ENCODE measurements at places on chromosomes 12 and 14.

DNA sequence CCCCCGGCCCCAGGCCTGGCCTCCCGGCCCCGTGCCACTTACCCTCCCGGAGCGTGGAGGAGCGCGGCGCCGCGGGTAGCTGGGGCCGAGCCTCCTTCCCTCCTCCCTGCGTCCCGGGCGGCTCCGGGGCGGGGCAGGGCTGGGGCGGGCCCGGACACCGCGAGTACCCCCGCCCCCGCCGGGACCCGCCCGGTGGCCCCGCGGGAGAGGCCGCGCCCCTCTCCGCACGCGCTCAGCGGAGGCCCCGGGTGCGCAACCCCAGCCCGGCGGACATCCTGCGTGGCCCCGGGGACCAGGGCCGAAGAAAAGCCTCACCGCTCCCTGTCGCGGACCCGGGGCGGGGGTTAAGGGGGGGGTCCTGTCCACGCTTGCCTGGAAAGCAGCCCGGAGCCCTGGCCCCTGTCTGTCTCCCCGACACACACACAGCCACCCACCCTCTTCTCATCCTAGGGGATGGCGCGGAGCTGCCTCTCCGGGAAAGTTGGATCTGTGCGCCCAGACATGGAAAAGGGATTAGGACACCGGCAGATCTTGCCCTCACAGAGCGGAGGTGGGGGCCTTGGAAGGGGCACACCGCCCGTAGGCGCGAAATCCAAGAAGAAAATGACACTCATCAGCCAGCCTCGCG is at the start of gene SYNE3:
Gene SYNE3 (minus strand): TSS at position 97 of the 628 bp plus-strand sequence. CDS start 40,829 bp downstream, outside the sequence.
- DNase-seq = no peak

DNA sequence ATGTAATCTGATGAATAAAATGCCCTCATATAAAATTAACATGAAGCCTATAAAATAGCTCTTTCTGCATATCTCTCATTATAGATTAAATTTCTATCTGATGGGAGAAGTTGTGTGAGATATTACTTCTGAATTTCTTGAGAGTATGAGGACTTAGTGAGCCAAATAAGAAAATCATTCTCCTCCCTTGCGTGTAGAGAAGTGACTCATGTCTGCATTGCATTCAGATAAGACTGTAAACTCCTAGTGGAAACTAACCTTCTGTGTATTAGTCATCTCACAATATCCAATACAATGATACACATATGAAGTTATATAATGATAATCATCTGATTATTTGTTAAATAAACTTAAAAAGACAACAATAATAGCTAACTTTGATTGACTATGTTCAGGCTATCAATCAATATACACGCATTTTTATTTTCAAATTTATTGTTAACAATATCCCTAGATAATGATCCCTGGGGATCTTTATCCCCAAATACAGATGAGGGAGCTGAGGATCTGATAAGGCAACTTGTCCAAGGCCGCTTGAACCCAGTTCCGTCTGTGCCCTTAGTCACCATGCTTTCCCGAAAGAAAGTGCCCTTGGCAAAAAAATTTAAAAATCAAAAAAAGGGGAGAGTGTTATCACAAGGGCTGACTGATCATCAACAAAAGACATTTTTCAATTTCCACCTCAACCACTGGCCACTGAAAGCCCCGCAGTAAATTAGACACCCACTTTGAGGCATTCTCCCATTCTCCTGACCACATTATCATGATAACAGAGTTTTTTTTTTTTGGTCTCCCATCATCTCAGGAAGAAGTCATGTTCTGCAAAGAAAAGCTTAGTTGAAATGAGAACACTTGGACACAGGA is 189.2 kb upstream of the RASSF8 start:
- no peak for DNase-seq

- no peak for DNase-seq
Measured at GRCh38 chr12:131409211-131409610, 301.7 kb upstream of the SFSWAP start.

GRCh38 chr14:51302295-51303030 is 62.4 kb downstream of the TMX1 start:
- no peak for DNase-seq

GRCh38 chr14:104281768-104282301 is 143.4 kb downstream of the KIF26A start:
- DNase-seq = no peak

DNA sequence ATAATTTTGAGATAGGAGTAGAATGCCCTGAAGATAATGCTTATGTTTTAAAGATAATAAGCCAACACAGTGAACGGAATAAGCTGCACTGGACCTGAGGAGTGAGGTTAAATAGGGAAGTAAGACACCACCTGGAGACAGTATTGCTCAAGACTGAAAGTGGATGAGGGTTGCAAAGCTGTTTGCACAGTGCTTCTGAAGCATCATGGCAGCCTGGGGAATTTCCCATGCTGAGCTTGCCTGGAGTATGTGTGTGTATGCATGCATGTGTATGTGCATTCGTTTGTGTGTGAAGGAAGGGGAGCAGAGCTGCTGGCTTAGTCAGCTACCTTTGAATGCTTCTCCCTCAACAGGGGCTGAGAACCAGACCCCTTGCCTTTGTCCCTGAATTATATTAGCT is 35.8 kb downstream of the BHLHE41 start:
- no peak for DNase-seq

DNA sequence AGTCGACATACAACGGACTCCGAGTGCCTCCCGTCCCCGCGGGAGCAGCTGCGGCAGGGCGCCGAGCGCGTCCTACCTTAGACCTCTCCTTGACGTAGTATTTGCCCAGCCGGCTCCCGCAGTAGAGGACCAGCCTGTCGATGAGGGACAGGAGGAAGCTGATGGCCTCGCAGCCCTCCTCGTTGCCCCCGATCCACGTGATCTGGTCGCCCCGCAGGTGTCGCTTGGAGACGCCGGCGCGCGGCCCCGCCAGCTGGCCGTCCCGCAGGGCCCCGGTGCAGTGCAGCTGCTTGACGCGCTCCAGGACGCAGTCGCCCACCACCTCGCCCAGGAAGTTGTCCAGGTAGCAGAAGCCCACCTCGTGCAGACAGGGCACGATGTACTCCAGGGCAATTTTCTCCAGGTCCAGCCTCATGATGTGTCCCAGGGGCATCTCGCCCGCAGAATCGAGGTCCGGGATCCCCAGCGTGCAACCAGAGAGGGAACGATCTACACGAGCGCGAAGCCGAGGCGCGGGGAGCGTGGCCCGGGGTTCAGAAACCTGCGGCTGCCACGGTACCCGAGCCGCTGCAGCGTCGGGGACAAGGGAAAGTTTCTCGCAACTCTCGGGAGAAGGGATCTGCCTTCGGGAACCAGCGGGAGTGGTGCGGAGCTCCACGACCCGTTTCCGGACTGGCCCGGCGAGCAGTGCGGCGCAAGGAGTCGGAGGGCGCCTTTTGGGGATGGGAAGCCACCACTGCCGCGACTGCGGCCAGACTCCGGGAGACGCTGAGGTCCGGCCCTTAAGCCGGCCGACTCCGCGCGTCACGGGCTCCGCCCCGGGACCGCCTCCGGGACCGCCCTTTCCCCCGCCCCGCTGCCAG is at the start of gene EGLN3:
Gene EGLN3 (minus strand): TSS at position 755 of the 863 bp plus-strand sequence. CDS start 322 bp downstream, at position 433.
- peak; percentile 10 for DNase-seq

GRCh38 chr12:130739571-130739970 is 23.5 kb upstream of the RIMBP2 start:
- no peak for DNase-seq

- no peak for DNase-seq
Measured at GRCh38 chr12:114314974-114315720, 90.8 kb downstream of the TBX5 start.

- no peak for DNase-seq
Measured at GRCh38 chr14:32023540-32023939, 53.6 kb upstream of the ARHGAP5 start.

- no peak for DNase-seq
Measured at GRCh38 chr12:118884226-118884625, 97.1 kb upstream of the SRRM4 start.

DNA sequence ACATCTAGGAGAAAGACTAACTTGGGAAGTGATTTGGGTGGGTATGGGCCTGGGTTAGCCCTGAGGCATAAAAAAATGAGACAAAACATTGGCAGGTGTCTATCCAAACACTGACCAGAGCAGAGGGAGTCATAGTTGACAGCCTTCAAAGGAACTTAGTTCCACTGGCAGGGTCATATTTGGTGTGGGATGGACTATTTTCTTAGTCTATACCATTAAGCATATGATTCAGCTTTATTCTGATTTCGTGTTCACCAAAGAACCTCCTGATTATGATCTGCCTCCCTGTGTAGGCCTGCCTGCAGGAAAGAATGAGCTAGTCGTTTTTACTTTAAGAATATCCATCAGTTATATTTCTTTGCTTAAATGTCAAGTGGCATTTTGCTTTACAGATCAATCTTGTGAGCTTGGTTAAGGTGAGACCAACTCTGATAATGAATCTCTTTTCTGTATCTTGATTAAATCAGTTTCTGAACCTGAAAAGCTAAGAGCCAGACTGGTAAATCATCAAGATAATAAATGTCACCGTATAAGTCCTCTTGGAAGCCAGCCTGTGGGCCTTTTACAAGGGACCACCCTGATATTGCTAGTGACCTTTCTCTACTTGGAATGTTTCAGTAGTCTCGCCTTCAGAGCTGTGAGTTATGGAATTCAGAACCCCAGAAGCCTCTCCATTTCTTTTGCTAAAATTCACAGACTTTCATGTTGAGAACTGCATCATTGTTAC is 182.9 kb downstream of the MON2 start:
- DNase-seq = no peak

DNA sequence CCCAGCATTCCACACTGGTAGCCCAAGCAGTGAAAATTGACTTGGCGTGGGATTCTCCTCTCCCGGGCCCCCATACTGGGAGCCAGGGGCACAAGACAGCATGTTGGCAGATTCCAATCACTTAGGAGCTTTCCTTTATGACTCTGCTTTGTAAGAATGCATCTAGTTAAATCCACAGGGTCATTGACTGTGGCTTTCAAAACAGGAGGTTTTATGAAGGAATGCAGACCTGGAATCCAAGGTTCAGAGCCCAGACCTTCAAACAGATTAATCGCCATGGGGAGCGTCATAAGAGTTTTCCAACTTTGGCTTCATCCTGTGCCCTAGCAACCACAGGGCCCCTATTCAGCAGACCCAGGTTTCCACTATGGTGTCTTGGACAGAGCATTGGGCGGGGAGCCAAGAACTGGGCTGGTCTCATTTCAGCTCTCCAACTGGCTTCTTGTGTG is 76.4 kb upstream of the RMST start:
- no peak for DNase-seq

- no peak for DNase-seq
Measured at GRCh38 chr14:63770187-63770807, 42.4 kb upstream of the SGPP1 start.

DNA sequence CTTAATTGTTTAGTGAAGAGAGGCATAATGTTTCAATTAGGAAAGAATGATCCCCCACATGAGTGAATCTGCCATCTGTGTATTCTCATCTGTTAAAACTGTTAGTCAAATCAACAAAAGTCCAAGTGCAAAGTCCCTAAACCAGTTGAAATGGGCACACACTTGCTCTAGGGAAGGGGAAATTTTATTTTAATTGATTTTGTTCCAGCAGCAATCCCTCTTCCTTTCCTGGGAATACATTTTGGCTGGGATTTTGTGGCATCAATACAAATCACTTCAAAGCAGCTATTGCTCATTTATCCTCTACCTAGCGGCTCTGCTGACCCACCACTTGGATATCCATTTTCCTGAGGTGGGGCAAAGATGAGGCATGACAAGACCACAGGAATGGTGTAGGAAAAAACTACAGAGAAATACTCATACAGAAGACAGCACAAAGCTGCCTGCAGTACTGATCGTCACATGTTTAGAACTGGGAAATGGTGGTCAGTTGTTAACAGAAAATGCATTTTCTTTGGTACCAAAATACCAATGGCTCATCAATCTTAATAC is 9.8 kb upstream of the SSTR1 start:
- DNase-seq = no peak

GRCh38 chr12:91225316-91225715 is 42.7 kb upstream of the DCN start:
- DNase-seq = no peak

GRCh38 chr14:81464253-81465002 is 64.3 kb upstream of the STON2 start:
- no peak for DNase-seq

GRCh38 chr14:63745858-63746425 is 18.1 kb upstream of the SGPP1 start:
- DNase-seq = no peak

DNA sequence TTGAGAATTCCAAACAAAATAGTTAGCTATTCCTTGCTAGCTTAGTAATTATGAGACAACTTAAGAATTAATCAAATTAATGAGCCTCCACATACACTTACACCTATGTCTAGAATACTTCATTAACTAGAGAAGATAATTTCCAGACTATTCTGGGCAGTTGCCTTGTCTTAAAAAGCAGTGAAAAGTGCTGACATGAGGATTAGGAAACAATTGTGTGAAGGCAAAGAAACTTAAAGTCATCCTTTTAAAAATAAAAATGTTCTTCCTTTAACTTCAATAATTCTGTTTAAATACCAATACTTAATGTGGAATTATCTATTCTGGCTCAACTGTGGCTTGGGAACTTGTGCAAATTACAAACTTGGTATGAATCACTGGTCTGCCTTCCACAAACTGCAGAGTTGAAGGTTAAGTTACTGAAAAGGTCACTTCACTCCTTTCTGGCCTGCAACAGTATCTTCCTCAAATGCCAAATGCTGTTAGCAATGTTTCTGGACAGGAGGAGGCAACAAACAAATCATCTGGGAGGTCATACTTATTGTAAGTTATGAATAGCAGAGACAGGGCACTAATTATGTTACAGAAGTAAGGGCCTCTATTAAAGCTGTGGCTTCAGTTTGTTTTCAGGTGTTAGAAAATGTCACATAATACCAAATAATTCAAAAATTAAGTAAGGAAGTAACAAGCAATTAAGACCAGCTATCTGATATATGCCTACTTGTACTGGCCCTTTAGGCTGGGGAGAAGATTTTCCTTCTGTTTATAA is 19.2 kb downstream of the PPTC7 start:
- DNase-seq = no peak

DNA sequence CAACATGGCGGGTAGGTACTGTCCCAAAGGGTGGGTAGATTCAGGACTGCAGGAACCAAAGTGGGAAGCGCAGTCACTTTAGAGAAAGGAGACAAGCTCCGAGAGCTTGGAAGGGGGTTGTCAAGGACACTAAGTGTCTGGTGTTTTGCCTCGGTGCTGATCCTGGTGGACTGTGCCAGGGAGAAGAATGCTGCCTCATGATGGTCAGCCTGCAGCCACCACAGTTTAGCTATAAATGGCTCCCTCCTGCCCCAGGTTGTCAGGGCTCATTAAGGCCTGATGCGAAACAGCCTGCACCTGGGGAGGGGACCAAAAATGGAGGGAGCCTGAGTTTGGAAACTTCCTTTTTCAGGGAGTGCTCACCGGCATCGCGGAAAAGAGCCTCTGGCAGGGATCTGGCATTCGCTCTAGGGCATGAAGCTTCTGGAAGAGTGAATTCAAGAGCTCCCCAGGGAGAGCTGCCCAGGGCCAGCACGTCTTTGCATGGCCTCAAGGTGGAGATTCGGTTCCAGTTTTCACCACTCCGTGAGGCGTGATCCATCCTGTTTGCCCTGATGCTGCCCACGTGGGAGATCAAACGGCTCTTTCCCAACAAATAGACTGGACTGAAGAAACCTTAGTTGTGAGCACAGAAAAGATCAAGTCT is 164.0 kb downstream of the FOXN3 start:
- DNase-seq = no peak

Measured in activated CD8-positive, alpha-beta memory T cell treated with anti-CD3 and anti-CD28 coated beads for 4 hours (primary cell).